ENCODE measurements at places on chromosomes 16 and 17.

DNA sequence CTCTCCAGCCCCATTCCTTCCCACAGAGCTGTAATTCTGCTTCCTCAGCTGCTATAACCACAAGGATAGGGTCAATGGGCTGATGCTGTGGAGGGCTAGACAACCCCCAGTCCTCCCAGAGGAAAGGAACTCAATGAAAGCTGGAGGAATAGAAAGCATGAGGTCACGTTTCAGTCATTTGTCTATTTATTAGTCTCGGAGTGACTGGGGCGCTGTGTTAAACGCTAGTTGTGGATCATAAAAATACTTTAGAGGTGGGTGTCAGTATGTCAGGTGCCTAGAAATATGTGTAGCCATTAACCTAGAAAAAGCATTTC, 787 bp upstream of the CCL3L1 start:
- no peak for DNase-seq

GRCh38 chr16:67415872-67416793, at the start of gene ZDHHC1:
Gene ZDHHC1 (minus strand): TSS chr16:67416477. CDS start chr16:67407775, 8,702 bp downstream.
- peak; percentile 80 for DNase-seq

GRCh38 chr16:48564544-48565444, 45.2 kb downstream of the N4BP1 start:
- no peak for DNase-seq

GRCh38 chr17:48624544-48625494, 1.3 kb downstream of the HOXB9 start:
- DNase-seq = no peak

DNA sequence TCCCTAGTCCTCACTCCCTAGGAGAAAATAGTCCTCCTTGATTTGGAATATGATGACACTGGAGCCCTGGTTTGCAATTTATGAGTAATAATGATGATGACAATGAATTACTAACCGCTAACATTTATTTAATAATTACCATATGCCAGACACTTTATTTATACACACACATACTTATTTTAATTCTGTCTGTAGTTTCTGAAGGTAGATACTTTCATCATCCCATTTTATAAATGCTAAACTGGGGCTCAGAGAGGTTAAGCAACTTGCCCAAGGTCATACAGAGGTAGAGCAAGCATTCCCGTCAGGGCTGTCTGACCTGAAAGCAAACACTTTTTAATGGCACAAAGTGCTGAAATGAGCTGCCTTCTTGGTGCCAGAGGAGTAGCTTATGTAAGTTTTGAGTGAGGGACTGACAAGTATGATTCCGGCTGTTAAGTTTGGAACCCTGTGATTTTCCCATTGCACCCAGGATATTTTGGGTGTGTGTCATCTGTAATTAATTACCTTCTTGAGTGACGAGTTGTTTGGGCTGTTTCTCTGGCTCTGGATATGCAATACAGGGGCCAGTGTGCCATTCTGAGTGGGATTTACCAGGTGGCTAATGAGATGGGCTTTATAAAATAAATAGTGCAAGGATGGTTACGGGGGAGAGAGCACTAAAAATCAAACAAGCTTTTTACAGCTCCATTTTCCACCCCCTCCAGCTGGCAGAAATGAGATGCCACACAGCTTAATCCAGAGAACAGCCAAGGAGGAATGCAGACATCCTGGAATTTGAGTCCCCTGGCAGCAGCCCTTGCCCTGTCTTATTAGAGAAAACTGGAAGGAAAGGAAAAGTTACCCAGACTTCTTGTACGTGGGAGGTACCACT, 211.8 kb downstream of the SNX29 start:
- DNase-seq = peak; percentile 50

DNA sequence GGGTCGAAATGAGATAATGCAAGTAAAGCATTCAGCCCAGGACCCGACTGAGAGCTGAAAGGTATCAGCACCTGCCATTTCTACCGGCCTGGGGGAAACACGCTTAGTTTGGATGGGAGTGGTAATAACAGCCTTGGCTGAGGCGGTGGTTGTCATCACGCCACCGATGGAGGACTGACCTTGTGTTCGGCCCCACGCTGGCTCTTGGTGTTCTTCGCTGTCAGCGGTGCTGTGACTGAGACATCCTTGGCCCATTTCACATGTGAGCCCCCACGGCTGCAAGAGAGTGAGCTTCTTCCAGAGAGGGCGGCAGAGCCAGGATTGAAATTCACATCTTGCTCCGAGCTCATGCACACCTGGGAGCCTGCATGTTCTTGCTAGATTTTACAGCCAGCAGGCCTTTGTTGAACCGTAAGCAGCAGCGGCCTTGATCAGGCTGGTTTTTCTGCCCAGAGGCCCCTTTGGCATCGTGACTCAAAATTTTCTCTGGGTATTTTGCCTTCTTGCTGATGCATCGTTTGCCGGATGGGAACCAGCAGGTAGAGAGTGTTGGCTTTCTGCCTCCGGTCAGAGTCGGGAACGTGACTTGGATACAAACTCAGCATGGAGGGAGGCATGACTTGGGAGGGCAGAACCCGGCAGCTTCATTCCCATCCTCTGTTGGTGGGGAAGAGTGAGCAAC, 341.5 kb downstream of the SNX29 start:
- DNase-seq = no peak

DNA sequence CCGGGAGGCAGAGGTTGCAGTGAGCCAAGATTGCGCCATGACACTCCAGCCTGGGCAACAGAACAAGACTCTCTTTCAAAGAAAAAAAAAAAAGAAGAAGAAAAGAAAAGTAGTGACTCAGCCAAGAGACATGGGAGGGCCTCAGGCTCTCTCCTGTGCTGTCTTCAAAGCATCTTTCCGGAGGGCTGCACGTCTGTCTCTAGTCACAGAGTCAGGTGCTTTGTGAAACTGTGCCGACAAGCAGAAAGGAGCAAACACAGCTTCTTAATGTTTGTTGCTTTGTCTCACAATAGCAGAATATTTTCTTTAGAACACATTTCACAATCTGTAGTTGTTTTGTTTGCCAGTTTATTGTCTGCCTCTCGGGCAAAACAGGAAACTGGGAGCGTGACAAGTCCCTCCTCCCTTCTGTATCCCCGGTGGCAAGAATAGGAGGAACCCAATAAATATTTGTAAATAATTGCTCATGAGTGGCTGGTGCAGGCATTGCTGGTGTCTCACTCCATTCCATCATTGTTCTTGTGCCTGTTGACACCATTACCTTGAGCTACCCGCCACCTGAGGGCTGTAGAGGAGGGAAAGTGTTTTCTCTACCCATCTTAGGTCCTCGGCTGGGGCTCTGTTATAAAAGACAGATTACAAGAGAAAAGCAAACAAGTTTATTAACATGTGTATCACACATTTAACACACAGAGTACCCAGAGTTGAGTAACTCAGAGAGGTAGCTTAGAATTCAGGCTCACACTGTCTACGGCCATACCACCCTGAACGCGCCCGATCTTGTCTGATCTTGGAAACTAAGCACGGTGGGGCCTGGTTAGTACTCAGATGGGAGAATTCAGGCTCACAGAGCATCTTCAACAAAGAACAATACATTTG, 5.5 kb downstream of the GAST start:
- peak; percentile 34 for DNase-seq

DNA sequence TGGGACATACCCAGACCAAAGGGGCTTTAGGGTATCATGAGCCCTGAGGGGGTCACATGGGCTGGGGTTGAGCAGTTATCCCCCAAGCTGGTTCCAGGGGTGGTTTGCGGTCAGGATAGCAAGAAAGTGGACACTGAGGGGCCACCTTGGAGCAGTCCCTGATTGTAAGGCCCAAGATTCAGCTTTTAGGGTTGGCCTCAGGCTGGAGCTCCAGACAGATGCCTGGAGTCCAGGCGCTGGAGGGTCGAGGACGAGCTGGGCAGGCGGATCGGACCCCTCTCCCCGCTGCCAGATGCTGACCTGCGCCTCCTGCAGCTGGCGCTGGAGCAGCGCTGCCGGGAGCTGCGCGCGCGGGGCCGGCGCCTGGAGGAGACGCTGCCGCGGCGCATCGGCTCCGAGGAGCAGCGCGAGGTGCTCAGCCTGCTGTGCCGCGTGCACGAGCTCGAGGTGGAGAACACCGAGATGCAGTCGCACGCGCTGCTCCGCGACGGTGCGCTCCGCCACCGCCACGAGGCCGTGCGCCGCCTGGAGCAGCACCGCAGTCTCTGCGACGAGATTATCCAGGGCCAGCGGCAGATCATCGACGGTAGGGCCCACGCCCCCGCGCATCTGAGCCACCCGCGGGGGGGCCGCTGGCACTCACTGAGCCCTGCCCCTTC, 10.0 kb downstream of the BTBD17 start:
- DNase-seq = no peak

- no peak for DNase-seq
These were observed 103.4 kb downstream of the VPS53 start for GRCh38 chr17:611202-611601.

DNA sequence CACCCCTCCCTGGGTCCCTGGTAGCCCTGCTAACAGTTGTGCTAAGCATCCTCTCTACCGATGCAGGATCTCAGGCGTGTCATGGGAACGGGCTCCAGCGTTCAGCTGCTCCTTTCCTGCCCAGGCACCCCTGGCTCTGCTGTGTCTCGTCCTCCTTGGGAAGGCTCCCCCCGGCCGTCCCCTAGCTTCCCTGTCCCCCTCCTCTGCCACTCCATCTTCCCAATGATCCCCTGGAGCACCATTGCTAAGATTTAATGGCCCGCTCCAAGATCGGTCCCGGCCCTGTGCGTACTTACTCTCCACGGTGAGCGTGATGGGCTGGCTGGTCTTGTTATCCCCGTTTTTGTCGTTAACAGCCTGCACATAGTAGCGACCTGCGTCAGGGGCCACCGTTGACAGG, 135.5 kb upstream of the CDC42EP4 start:
- DNase-seq = no peak

- DNase-seq = no peak
These were observed 75.4 kb upstream of the ZNF423 start for GRCh38 chr16:49931266-49931665.

GRCh38 chr16:51231702-51232101, 80.6 kb upstream of the SALL1 start:
- DNase-seq = no peak

DNA sequence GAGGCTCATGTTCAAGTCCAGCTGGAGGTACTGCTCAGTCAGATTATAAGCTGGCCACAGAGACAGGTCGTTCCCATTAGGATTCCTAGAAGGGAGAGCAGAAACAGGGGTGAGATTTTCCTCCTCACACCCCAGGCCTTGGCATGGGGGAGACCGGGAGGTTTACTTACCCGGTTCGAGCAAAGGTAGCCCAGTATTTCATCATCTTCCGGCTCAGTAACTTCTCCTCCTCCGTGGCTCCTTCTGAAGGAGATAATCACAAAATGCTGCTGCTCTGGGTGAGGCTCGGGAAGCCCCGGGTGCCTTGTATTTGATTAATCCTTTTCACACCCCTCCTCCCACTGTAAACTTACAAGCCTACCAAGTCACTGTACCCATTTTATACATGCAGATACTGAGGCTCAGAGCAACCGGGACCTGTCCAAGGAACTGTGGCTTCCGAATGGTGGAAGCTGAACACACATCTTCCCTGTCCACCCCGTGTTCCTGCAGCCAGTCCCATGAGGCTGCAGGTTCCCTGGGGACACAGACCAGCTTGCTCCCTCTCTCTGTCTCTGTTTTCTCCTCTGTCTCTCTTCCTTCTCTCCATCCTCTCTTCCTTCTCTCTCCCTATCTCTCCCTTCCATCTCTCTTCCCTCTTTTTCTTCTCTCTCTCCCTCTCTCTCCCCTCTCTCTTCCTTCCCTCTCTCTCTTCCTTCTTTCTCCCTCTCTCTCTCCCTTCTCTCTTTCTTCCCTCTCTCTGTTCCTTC, 13.9 kb upstream of the CES1 start:
- DNase-seq = no peak

GRCh38 chr16:15822957-15823356, 33.9 kb downstream of the MYH11 start:
- no peak for DNase-seq

- DNase-seq = no peak
These were observed 1308.4 kb downstream of the CDH8 start for GRCh38 chr16:60727851-60728250.

DNA sequence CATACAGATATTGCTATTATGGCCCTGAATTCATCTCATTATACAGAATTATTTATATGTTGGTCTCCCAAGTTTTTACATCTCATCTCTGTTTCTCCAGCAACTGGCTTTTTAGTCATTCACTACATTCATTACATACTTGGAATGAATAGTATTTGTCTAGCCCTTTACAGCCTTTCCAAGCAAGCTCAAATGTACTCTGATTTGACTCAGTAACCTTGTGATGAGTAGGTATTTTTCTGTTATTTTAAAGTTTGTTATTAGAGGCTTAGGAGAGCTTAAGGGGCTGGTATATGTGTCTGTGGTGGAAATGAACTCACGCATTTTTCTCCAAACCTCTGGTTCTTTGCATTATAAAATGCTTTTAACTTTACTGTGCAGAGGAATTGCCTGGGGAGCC, 224.7 kb downstream of the SNX29 start:
- no peak for DNase-seq

DNA sequence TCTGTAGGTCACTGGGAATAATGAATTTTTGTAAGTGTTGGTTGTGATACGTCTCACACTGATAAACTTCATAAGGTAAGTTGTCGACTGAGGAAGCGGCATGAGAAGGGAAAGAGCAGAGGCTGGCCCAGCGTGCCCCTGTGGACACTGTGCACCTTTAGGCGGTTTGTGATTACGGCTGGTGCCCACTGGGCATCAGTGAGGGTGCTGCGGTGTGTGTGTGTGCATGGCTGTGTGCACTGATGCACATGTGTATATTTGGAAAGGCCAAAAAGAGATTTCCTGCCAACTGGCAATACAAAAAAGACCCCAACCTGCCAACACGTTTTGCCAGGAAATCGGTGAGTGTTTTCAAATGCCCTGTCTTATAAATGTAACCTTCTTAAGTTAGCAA, 11.9 kb downstream of the IRF8 start:
- DNase-seq = no peak

GRCh38 chr16:995087-995486, 13.5 kb downstream of the SOX8 start:
- DNase-seq = peak; percentile 50

DNA sequence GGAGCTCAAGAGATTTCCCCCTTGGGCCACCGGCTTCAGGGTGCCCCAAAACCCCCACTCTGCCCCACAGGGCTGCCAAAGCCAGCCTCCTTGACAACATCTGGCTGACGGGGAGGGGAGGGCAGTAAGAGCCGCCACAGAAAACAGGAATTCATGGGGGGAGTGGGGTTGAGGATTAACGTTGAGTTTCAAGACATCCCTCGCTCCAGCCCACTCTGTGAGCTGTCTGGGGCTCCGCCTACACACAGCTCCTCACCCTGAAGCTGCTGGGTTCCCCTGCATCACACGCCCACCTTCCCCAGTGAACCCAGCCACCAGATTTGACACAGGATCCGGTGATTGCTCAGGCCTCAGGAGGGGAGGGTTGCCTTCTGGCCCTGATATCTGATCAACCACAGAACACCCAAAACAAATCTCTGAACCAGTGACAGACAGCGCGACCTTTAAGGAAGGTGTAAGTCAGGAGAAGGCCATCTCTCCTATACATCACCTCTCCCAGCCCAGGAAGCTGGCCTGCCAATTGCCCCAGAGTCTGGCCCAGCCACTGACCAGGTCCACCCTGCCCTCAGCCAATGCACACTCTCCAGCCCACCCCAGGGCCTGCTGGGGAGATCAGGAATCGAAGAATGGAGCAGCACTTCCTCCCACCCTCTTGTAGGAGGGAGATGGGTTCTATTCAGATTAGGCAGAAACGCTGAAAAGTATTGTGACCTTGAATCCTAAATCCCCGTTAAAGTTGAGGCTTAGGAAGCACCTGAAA, 132.1 kb downstream of the CLEC16A start:
- no peak for DNase-seq
